ENCODE measurements at places on chromosomes 2 and 18. TPM values are rescaled to one million over a fixed set of nuclear protein-coding genes. Genes with fewer than 3 reads are reported as not detected.

CYS1 gene
- total RNA-seq: 2.5 TPM

LRRTM1 gene
- 0.27 TPM for total RNA-seq

NEB gene
- total RNA-seq: 1.0 TPM

TUBA4A gene
- 149 TPM for total RNA-seq

CPS1 gene
- 2.7 TPM for total RNA-seq

DDX18 gene
- 63.3 TPM for total RNA-seq

CNDP1 gene
- not detected for total RNA-seq

KYNU gene
- total RNA-seq: 0.64 TPM

TMEM247 gene
- not detected for total RNA-seq

INPP4A gene
- total RNA-seq: 11.5 TPM

CTDSP1 gene
- total RNA-seq: 137 TPM

LRP2 gene
- total RNA-seq: 0.05 TPM

EPHA4 gene
- 8.9 TPM for total RNA-seq

RNF125 gene
- 8.4 TPM for total RNA-seq

BUB1 gene
- 14.7 TPM for total RNA-seq

SUMO1 gene
- 88.0 TPM for total RNA-seq

MERTK gene
- 3.9 TPM for total RNA-seq

GNAL gene
- total RNA-seq: 2.0 TPM

CFAP65 gene
- 1.6 TPM for total RNA-seq

EHD3 gene
- 1.1 TPM for total RNA-seq

MOGAT1 gene
- not detected for total RNA-seq

OBSL1 gene
- 13.2 TPM for total RNA-seq

SERPINB7 gene
- total RNA-seq: not detected

RAB17 gene
- total RNA-seq: 34.7 TPM

Data from colonic mucosa (tissue), 4 donors.